Activated CD8-positive, alpha-beta memory T cell treated with anti-CD3 and anti-CD28 coated beads, Interleukin-2, amount 10 ng/mL, durations not matched to agents 7 days and 5 days (primary cell): ENCODE measurements at places on chromosomes 12 and 14. TPM values are rescaled to one million over a fixed set of nuclear protein-coding genes. Genes with fewer than 3 reads are reported as not detected.

DNA sequence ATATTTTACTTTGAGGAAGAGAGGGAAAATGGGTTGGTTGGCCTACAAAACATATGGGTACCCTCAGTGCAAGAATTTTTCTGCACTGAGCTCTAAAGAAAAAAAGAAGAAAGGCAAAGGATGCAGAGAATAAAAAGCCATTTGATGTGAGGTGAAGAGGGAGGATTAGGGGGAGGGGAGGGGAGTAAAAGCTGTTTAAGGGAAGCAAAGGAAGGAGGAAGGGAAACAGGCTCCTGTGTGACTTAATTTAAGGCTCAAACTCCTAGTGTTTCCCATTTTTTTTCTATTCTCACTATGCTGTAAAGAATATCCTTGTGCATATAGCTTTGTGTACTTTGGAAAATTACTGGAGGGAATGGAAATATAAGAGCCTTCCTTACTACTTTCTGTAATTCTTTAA lies 78.7 kb downstream of the NKX2-1 start:
- H3K36me3 ChIP-seq = no peaks in the 10 kb centered on the region
- H3K27ac ChIP-seq = no peak overlapping the region
- no peak overlapping the region for H3K4me3 ChIP-seq
- peaks cover 3% of the 10 kb centered on the region for H3K27me3 ChIP-seq
- no peaks in the 10 kb centered on the region for H3K4me1 ChIP-seq

- H3K27me3 ChIP-seq = peaks cover 36% of the 10 kb centered on the region
- no peak for DNase-seq
- no peak overlapping the region for H3K27ac ChIP-seq
- peaks cover 2% of the 10 kb centered on the region for H3K36me3 ChIP-seq
- H3K4me3 ChIP-seq = no peak overlapping the region
- peaks cover 13% of the 10 kb centered on the region for H3K4me1 ChIP-seq
Measured at GRCh38 chr14:75430116-75430515, 2.3 kb downstream of the JDP2 start.

The LMNTD1 gene
- total RNA-seq = not detected

- H3K27me3 ChIP-seq = peaks cover 16% of the 10 kb centered on the region
- no peaks in the 10 kb centered on the region for H3K4me1 ChIP-seq
- H3K27ac ChIP-seq = no peak overlapping the region
- no peaks in the 10 kb centered on the region for H3K36me3 ChIP-seq
Measured at GRCh38 chr12:97275728-97276590, 186.6 kb upstream of the RMST start.

DNA sequence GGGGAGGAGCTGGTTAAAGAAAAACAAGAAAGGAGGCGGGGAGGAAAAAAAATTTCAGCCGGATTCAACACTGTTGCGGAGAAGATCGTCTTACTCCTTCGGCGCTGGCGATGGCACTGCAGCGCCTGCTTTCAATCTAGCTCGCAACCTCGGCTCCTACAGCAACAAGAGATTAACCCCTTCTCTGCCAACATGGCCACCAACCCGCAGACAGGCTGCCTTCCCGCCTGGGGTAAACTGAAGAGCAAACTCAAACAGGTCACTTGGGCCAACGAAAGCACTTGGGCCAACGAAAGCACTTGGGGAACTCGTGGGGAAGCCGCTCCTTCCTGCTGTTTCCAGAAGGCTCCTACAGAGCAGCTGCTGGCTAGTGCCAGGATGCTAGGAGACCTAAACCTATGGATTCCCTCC lies 73.7 kb downstream of the CIT start:
- no peaks in the 10 kb centered on the region for H3K27me3 ChIP-seq
- H3K4me1 ChIP-seq = no peaks in the 10 kb centered on the region
- no peak overlapping the region for H3K27ac ChIP-seq
- DNase-seq = no peak
- H3K36me3 ChIP-seq = peaks cover 33% of the 10 kb centered on the region

- H3K4me3 ChIP-seq = no peak overlapping the region
- peaks cover 2% of the 10 kb centered on the region for H3K4me1 ChIP-seq
- H3K27me3 ChIP-seq = peaks cover 45% of the 10 kb centered on the region
- DNase-seq = no peak
Measured at GRCh38 chr12:97464385-97465321, 2.0 kb downstream of the RMST start.

The AMHR2 gene
- total RNA-seq = not detected

GRCh38 chr12:131840643-131841416 lies 12.6 kb downstream of the MMP17 start:
- no peaks in the 10 kb centered on the region for H3K36me3 ChIP-seq
- no peak overlapping the region for H3K27ac ChIP-seq
- no peaks in the 10 kb centered on the region for H3K4me1 ChIP-seq
- H3K27me3 ChIP-seq = no peaks in the 10 kb centered on the region
- no peak overlapping the region for H3K4me3 ChIP-seq

The C1QL4 gene
- total RNA-seq = not detected

The ASB2 gene
- total RNA-seq = 116 TPM

DNA sequence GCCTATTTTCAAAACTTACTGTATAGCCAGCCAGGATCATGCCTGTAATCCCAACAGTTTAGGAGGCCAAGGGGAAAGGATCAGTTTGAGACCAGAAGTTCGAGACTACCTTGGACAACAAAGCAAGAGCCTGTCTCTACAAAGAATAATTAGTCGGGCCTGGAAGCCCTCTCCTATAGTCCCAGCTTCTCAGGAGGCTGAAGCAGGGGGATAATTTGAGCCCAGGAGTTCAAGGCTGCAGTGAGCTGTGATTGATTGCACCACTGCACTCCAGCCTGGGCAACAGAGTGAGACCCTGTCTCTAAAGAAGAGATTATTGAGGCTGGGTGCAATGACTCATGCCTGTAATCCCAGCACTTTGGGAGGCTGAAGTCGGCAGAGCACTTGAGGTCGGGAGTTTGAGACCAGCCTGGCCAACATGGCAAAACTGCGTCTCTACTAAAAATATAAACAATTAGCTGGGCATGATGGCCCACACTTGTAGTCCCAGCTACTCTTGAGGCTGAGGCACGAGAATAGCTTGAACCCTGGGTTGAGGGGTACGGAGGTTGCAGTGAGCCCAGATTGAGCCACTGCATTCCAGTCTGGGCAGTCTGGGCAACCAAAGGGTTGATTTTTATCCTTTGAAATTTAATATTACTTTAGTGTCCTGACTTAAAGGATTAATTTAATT lies 14.1 kb downstream of the EID3 start:
- no peak overlapping the region for H3K27ac ChIP-seq
- peaks cover 53% of the 10 kb centered on the region for H3K36me3 ChIP-seq
- H3K4me3 ChIP-seq = no peak overlapping the region
- peaks cover 4% of the 10 kb centered on the region for H3K4me1 ChIP-seq
- DNase-seq = no peak

DNA sequence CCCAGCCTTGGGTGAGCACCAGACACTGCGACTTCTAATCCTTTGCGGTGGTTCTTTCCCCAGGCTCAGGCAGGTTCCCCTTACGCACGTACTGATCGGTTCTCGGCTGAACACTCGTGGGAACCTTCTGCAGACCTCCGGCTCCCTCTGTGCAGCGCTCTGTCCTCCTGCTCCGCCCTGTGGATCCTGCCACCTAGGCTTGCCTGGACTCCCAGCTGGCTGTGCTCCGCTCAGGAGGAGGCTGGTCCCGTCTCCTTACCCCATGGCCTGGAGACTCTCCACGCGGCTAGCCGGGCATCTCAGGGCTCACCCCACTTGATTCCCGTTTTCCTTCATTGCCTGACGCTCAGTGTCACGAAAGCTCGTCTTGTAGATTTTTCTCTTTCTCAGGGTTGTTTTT lies 34.7 kb downstream of the TNFAIP2 start:
- no peak for DNase-seq
- no peaks in the 10 kb centered on the region for H3K36me3 ChIP-seq
- H3K4me1 ChIP-seq = peaks cover 3% of the 10 kb centered on the region
- H3K27me3 ChIP-seq = peaks cover 4% of the 10 kb centered on the region
- no peak overlapping the region for H3K27ac ChIP-seq

The TMEM63C gene
- 0.14 TPM for total RNA-seq

The GPN3 gene
- total RNA-seq = 34.6 TPM

The ADCK1 gene
- total RNA-seq = 2.5 TPM

- H3K4me3 ChIP-seq = no peak overlapping the region
- no peak overlapping the region for H3K27ac ChIP-seq
- H3K27me3 ChIP-seq = no peaks in the 10 kb centered on the region
Measured at GRCh38 chr14:24131549-24131966, 1.1 kb downstream of the FITM1 start.

DNA sequence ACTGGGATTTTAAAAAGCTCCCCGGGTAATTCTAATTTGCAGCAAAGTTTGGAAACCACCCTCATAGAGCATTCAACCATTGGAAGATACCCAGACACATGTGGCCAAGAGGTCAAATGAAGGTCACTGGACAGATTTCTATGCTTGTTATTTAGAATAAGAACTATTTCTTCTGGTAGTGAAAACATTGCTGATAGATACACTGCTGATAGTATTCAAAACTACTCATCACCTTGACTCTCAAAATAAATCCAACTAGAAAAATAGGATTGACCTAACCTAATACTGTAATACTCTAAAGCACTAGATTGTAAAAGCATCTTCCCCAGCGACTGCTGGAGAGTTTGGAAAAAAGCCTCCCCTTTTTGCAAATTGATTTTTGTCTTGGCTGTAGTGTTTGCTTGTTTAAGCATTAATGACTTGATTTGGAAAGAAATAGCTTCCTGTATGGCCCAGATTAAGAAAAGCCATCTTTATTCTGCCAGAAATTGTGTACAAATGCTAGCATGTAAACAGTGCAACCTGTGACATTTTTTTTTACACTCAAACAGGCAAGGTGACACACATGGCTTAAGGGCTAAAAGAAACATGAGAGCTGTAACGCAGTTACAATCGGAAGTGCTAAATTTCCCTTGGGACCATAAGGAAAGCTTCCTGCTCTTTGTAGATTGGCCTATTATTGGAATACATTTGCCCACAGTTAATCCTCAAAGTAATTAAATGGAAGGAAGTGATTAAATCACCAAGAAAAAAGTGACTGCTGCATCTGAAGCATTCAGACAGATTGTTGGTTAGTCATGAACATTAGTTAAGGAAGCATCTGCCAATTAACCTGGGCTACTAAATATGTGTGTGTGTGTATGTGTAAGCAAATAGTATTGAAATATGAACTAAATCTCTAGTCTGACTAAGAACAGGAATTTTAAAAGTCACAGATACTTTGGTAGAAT lies 356.5 kb upstream of the ATP2B1 start:
- no peak for DNase-seq
- no peak overlapping the region for H3K27ac ChIP-seq
- no peak overlapping the region for H3K4me3 ChIP-seq
- no peaks in the 10 kb centered on the region for H3K36me3 ChIP-seq
- peaks cover 4% of the 10 kb centered on the region for H3K4me1 ChIP-seq

The AMIGO2 gene
- 14.2 TPM for total RNA-seq

GRCh38 chr14:52352569-52352968 lies 38.5 kb downstream of the PTGER2 start:
- H3K4me1 ChIP-seq = peaks cover 75% of the 10 kb centered on the region
- no peak for DNase-seq
- peaks cover 45% of the 10 kb centered on the region for H3K36me3 ChIP-seq

DNA sequence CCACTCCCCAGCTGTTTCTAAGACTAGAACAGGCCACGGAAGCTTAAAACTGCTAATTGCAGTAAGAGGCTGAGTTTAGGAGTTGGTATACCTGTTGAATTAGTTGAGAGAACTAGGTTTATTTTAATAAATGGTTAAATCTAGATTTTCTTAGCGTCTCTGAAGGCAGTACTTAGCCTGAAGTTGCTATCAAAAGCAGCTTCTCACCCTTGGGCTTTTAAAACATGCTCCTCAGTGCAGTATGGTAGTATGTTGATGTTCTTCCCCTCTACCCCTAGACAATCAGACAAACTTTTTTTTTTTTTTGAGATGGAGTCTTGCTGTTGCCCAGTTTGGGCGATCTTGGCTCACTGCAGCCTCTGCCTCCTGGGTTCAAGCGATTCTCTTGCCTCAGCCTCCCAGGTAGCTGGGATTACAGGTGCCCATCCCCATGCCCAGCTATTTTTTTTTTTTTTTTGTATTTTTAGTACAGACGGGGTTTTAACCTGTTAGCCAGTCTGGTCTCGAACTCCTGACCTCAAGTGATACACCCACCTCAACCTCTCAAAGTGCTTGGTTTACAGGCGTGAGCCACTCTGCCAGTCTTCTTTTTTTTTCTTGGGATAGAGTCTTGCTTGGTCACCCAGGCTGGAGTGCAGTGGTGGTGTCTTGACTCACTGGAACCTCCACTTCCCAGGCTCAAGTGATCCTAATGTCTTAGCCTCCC lies 6.8 kb downstream of the SRSF5 start:
- no peak overlapping the region for H3K4me3 ChIP-seq
- peaks cover 90% of the 10 kb centered on the region for H3K36me3 ChIP-seq
- H3K27ac ChIP-seq = no peak overlapping the region
- DNase-seq = peak; percentile 19
- no peaks in the 10 kb centered on the region for H3K27me3 ChIP-seq
